Mesenteric fat pad (tissue), 1 donor: ENCODE measurements at places on chromosomes 7 and 10. TPM values are rescaled to one million over a fixed set of nuclear protein-coding genes. Genes with fewer than 3 reads are reported as not detected.

GRCh38 chr10:2703953-2704352, 363.4 kb upstream of the PFKP start:
- DNase-seq, result no peak

DNA sequence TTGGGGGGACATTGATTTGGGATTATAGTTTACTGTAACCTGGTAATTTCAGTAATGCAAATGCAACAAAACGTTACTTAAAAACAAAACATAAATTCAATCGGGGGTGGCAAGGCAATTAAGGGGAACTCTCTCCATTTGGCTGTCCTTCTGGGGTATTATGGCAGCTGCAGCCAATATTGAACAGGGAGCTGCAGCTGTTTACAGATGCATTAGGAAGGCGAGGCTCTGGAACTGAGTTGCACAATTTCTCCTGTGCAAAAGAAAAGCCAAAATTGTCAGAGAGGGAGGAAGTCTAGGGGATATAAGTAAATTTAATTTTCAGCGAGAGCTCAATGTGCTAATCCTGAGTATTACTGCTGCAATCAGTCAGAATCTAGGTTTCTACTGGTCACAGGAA, 36.1 kb downstream of the NEUROD6 start:
- DNase-seq, result no peak

The SORBS1 gene
- 854 TPM for total RNA-seq

The AKR1C2 gene
- 767 TPM for total RNA-seq

DNA sequence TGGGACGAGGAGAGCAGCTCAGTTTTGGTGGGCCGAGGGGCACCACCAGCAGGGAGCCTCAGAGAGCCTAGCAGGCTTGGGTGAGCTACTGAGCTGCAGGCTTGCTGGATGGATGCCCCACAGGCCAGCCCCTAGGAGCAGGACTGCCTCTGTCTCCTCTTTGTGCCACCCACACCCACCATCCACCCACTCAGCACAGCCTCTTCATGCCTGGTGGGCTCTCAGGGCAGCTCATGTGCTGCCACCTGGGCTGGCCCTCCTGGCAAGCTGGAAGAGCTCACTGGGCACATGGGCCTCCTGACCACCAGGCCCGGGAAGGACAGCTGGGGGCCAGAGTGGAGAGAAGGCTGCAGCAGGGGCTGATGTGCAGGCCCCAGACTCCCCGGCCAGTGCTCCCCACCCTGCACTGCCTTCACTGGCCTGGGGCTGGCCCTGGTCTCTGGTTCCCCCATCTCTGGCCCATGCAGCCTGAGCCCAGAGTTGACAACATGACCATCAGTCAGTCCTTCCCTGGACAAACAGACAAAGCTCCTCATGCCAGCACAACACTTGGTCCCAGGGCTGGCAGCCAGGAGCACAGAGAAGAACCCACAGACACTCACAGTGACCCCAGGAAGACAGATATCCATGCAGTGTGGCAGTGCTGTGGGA, 8.2 kb downstream of the RASGEF1A start:
- DNase-seq, result no peak

The NYAP1 gene
- 1.2 TPM for total RNA-seq

GRCh38 chr10:67077376-67077775, 151.5 kb downstream of the LRRTM3 start:
- no peak for DNase-seq
